ENCODE measurements at places on chromosomes 12 and 14.
A peak's percentile ranks its signal among the peaks of the same experiment; 100 is the strongest.

- DNase-seq: no peak
These were observed 94.3 kb downstream of the PELI2 start for GRCh38 chr14:56212521-56212920.

- peak; percentile 55 for DNase-seq
These were observed 77.8 kb upstream of the MAX start for GRCh38 chr14:65179918-65180724.

DNA sequence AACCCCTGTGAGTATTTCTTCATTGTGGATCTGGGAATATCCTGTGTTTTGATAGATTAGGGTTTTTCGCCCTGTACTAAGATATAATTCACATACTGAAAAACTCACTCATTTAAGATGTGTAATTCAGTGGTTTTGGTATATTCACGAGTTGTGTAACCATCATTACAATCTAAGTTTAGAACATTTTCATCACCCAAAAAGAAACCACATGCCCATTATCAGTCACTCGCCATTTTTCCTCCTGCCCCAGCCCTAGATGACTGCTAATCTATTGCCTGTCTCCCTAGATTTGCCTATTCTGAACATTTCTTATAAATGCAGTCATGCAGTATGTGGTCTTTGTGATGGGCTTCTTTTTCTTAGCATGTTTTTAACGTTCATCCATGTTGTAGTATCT, 67.9 kb upstream of the ATF1 start:
- no peak for DNase-seq

- DNase-seq: no peak
These were observed 308.7 kb downstream of the RPAP3 start for GRCh38 chr12:47396902-47397663.

DNA sequence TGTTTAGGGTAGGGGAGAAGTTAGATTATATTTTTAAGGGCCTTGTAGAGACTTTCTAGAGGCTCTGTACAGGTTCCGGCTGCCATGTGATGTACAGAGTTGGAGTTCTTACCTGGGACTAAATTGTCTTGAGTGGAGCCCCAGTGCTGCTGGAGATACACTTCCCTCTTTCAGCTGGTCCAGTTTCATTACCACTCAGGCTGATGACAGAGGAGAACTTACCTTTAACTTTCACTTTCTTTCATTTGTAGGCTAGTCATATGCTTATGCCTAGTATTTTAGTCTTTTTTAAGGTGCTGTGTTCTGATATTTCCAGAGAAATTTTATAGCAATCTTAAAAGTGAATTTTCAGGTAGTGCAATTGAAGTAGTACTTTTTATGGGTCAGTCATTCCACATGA, 117.3 kb downstream of the ERC1 start:
- no peak for DNase-seq

DNA sequence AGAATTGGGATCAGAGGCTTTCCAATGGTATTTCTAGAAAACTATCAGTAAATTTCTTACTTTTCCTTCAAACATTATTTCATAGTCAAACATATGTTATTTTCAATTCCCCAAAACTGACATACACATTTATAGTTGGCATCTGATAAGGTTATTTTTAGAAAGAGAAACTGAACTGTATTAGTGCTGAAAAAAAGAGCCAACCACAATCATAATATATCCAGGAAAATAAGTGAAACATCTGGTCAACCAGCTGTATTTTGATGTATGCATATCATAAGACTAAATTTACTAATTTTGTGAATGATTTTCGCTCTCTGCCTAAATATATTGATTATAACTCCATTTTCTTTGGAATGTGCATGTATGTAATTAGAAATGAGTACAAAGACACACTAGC, 554.2 kb downstream of the FLRT2 start:
- no peak for DNase-seq

- no peak for DNase-seq
These were observed 1.8 kb downstream of the PRORP start for GRCh38 chr14:35124127-35124526.

DNA sequence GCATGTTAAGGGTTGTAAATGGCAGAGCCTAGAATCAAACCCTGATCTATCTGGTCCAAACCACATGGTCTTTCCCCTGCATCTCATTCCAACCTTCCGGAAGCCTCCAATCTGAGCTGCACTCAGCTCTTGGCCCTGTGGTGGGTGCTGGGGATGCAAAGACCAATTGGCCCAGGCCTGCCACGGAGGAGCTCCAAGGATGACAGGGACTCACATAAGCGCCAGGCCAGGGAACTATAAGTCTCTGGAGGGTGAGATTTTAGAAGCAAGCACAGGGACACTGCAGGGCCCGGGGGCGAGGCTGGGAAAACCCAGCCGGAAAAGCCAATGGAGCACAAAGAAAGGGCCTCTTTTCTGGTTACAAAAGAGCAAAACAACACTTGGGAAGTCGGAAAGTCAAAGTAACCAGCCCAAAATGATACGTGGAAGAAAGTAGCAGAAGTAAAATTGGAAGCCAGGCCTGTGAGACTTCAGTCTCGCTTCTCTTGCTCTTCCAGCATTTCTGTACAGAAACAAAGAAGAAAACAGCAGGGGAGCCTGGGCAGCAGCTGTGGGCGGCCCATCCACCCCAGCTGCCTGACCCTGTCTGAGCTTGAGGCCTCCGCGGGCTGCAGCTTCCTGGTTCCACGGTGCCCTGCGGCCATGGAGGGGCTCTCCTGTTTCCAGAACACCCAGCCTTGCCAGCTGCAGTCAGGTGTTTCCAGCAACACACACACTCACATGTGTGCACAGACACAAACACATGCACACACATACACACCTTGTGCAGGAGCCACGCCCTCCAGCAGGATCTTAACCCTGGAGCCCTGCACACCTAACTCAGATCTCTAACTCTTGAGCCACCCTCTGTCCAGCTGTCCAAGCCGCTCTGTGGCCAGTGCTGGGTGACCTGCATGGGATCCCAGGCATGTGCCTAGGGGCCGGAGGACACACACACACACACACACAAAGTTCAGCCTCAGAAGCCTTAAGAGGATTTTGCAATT, 178.2 kb downstream of the BCL11B start:
- DNase-seq: no peak

DNA sequence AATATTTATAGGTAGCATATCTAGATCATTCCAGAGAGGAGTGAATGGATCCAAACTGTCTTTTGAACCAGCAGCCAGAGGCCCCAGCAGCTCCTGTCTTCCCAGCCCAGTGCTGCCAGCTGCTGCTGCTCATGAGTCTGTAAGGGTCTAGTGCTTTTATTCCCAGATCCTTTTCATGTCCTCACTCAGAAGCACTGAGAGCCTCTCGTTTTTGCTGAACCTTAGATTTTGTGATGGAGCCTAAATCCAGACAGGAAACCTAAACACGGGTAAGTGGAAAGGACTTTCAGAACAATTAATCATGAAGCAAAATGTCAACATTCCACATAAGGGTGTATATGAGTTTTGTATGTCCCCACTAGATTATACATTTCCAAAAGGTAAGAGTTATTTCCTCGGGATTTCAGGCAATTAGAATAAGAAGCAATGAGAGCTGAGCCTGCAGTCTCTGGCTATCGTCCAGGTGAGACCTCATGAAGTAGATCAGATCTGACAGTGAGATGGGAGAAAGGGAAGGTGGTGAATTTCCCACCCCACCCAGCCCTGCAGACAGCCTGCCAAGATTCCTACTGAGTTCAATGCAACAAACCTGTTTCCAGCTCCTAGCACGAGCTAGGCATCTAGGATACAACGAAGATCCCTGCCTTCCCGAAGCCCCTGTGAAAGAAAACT, 84.4 kb downstream of the NINJ2 start:
- no peak for DNase-seq

DNA sequence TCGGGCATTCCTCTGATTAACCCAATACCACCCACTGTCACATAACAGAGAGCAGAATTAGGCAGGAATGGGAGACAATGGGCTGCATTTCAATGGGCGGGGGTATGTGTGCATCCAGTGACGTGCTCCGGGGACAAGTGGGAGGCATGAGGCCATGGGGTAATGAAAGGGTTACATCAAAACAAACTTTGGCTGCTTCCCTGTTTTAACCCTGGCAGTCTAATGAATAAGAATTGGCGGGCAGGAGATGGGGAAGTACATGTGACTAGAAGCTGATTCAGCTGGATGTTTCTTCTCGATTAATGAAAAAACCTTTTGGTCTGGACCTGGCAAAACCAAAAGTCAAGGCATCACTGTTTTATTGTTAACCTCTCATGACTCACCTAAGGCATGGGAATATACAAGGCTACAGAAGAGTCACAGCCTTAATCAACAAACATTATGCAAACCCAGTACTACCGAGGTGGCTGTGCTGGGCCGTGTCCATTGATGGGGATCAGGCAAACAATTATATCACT, 44.2 kb downstream of the SOCS2 start:
- no peak for DNase-seq

DNA sequence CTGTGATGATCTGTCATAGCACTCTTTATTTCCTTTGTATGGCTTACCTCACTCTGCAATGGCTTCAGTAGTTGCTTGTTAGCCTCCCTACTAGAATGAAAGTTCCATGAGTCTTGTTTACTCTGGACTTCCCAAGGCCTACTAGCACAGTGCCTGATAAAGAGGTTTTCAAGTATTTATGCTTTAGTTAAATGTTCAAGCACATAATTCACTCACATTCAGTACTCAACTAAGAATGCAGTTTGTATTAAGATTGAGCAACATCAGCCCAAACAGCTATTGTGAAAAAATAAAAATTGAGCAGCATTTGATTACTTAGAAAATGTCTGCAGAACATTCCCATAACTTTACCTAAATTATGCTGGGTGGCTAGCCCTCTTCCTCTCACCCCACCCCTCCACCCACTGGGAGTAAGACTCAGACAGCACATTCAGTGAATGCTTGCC, 158.9 kb upstream of the AMIGO2 start:
- no peak for DNase-seq

GRCh38 chr12:110627500-110628195, 13.7 kb downstream of the TCTN1 start:
- no peak for DNase-seq

- DNase-seq: no peak
These were observed 8.5 kb downstream of the MAPKAPK5 start for GRCh38 chr12:111850526-111850925.

DNA sequence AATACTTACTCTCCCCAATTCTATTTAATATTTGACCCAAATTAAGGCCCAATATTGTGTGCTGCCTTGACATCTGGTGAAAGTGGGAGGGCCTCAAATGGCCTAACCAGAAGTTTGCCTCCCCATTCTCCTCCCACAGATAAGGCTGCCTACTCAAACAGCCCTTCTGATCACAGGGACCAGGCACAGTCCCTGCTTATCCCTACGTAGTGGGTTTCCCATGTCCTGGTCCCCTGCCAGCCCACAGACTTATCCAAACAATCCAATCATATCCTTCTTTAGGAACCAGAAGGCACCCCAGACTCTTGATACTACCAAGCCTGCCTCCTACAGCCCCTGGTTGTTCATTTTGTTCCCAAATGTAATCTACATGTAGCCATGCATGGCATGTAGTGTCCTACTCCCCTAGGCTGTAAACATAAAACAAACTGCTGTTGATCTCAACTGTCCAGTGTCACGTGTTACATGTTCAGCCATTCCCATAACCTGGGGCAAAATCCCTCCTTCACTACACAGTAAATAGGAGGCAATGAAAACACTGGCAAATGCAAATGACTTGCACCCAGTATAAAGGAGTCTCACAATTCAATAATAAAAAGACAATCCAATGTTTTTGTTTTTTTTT, 49.3 kb downstream of the EEA1 start:
- DNase-seq: no peak

DNA sequence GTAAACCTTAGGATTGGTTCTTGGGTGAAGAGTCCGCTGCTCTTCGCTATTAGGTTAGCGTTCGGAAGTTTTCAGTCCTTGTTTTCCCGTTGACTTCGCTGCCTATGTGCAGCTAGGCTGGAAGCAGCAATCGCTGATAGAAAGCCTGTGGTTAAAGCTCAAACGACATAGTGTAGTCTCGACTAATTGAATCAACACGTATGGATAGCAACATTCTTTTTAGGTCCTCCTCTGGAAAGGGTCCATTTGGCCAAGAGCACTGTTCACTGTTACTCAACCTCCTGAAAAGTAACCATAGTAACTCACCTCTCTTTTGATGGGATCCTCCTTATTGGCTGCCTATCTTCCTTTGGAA, 355.5 kb downstream of the SNAPC1 start:
- no peak for DNase-seq

GRCh38 chr14:102421411-102422057, 58.8 kb downstream of the TECPR2 start:
- no peak for DNase-seq

- no peak for DNase-seq
These were observed 88.7 kb downstream of the PPP2R5E start for GRCh38 chr14:63454436-63454835.

GRCh38 chr14:70888681-70889175, 18.5 kb upstream of the PCNX1 start:
- DNase-seq: no peak

GRCh38 chr12:111557271-111558106, 41.6 kb downstream of the ATXN2 start:
- no peak for DNase-seq

DNA sequence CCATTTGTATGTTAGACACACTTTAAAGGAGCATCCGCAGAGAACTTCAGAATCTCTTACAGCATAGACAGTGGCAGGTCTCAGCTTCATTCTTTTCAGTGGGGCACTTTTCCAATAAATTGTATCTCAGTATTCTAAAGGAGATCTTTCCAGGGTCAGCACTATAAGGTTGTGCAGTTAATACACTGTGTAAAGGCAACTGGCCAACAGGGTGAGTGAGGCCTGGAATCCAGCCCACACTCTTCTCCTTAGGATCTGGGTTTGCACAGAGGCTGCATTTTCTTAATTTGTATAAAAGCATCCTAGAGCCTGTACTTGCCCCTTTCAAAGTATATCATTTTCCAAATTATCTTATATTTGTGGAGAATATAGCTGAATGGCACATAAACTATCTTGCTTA, 94.2 kb downstream of the MYF5 start:
- DNase-seq: no peak
